LNCaP clone FGC (cell line): ENCODE measurements at places on chromosomes 11 and 22.
A peak's percentile ranks its signal among the peaks of the same experiment; 100 is the strongest.

GRCh38 chr22:23774922-23775436, 2.3 kb downstream of the MMP11 start:
- no peak for DNase-seq

DNA sequence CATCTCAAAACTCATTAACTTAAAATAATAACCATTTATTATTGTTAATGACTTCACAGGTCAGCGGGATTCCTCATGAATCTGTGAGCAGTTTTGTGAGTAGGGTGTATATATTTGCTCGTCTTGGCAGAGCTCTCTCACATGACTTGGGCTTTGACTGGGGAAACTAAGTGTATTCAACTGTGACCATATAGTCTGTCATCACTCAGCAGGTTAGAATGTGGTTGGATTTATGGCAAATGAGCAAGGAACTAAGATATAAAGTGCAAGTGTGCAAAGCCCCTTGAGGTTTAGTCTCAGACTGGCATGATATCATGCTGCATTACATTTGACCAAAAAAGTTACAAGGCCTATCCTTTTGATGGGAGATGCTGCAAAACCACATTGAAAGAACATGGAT, 254.8 kb downstream of the CNTN5 start:
- no peak for DNase-seq

DNA sequence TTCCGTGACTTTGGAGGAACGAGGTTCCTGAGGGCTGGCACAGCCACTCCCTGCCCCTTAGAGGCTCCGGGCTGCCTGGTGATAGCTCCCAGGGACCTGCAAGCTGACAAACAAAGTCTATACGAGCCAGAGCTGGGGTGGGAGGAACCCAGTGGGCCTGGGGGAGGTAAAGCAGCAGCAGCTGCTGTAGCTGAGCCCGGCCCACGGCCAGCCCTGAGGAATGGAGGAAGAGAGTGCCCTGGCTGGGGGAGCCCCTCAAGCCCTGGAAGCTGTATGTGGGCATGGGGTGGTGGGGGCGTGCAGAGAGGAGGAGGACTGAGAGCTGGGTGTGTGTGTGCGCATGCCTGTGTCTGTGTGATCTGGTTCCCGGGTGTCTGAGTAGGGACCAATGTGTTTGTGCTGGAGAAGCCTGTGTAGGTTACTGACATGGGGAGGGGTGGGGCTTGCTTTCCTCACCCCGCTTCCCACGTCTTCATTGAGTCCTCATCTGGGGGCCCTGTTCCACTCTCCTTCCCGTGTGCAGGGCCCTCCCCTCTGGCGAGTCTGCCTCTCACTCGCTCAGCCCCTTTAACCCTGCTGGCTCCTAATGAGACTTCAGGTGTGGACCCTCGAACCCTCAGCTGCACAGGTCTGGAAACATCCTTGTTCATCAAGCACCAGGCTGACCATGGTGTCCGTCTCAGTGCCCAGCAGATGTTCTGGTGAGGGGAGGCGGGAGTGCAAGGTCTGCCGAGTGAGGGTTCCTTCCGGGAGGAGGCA, 10.8 kb downstream of the ST3GAL4 start:
- no peak for DNase-seq

DNA sequence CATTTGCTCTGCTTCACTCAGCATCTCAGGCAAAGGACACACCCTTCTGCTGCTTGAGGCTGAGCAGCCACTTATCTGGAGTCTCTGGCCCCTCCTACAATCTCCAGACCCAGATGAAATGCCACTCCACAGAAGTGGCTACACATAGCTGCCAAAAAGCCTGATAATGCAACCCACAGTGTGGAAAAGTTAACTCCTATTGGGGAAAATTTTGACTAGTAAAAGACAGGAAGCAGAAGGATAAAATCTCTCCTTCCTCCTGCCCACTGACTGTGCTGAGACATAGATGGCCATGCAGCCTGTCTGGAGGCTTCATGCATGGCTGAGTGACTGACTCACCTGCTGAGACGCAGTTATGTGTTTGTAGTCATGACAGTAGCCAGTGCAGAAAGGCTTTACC, 92.3 kb upstream of the TEAD1 start:
- DNase-seq: no peak

- DNase-seq: no peak
Measured at GRCh38 chr11:121741761-121742361, 289.1 kb upstream of the SORL1-AS1 start.

DNA sequence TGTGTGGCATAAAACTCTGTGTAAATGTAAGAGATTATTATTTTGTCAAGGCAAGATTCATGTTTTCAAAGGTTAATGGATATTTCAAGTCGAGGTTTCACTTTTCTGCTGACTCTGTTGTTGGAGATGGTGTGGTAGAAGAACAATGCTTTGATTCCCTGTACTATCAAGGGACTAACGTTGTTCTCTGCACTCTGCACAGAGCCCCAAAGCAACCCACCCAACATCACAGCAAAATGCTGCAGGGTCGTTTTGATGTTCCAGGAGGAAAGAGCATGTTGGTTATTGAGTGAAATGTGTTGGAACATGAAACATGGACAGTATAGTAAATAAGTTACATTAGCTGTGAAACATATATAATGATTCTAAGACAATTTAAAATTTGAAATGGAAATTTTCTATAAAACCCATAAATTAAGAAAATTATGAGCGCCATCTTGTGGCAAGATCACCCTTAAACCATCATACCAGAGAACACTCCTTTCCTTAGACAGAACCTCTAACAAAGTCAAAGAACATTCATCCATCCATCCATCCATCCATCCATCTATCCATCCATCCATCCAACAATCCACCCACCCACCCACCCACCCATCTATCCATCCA, 164.4 kb upstream of the ZBED5 start:
- DNase-seq: no peak

GRCh38 chr22:24925586-24926427, 20.7 kb downstream of the LHFPL7 start:
- DNase-seq: no peak

GRCh38 chr11:46326813-46327416, 20.3 kb upstream of the DGKZ start:
- no peak for DNase-seq

- no peak for DNase-seq
Measured at GRCh38 chr11:109547356-109548027, 125.5 kb downstream of the C11orf87 start.

DNA sequence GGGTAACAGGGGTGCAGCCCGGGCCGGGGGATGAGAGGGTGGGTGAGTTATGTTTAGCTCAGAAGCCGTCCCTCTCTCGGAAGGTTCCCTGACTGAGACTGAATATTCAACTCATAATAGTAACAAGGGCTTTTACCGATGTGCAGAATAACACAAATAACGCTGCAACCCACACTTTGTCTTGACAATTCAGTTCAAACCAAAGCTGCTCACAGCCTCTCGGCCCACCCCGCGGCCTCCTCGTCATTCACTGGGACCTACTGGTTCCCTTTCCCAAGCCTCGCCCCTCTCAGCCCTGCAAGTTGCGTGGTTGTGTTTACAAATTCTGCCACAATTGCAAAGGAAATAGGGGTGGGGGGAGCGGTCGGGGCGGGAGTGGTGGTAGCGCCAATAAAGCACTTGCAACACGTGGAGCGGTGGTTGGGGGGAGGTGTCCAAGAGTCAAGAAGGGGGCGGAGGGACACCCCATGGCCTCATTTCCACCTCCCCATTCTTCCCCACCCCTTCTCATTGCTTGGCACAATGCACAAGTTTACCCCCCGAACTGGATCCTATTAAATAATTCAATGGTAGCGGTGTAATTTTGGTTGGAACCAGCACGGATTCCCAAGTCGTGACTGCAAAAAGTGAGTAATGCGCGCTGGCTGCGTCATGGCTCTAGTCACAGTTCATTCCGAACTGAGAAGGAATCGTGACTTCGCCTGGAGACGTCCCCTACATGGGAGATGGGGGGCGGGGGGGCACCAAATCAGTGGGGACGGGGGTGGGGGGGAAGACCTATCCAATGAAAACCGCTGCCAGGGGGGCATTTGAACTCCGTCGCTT, 102.0 kb upstream of the HSD17B12 start:
- no peak for DNase-seq

DNA sequence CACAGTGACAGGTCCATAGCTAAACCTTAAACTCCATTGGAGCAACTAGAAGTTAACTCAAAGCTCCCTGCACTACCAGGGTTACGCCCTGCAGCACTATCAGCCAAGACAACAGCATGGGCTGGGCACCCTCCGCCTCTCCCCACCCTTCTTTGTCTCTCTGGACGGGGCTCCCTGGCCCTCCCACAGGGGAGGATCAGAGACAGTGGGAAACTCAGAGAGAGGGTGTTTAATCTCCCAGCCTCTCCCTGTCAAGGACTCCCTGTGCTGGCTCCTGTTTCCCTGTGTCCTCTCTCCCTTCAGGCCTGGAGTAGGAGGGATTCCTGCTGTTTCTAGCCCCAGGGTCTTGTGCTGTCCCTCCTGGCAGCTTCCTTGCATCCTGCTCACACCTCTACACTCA, 56.9 kb upstream of the CSNK2A3 start:
- DNase-seq: no peak

DNA sequence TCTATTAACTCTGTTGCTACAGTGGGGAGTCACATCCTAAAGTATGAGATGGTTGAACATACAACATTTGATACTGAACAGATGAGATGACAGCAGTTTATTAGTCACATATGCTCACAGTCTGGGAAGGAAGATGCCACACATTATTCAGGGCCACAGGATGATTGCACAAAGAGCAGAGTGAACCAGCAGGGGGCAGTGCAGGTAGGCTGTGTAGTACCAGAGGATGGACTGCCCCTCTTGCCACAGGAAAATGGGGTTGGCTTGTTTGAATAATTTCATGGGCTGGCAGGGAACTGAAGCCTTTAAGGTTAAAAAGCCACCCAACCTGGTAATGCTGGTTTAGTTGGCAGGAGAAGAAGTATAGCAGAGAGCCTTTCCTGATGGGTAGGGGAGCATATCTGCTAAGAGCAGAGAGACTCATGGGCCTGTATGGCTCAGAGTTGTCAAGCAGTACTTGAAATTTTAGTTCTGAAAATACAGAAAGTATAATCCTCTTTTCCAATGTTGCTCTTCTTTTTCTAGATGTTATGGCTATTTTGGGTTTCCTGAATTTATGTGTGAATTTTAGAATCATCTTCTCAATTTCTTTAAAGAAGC, 180.4 kb upstream of the B3GAT1 start:
- DNase-seq: peak; percentile 52

DNA sequence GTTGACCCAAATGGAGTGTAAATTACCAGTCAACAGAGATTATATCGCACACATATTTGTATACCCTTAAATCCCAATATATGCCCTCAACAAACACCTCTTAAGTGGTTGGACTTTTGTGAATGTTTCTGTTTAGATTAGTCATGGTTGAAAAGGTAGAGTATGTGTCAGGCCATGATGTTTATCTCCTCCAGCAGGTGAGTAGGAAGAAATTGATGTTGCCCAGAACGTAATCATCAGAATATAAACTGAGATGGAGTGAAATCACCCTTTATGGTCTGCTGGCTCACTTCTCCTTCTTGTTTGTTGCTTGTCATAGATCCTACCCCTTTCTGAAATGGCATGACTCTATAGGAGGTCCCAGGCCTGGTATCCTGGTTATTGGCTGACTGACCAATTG, 431.8 kb downstream of the ETS1 start:
- DNase-seq: no peak

- DNase-seq: no peak
Measured at GRCh38 chr22:26041931-26042330, 127.3 kb upstream of the SEZ6L start.

- no peak for DNase-seq
Measured at GRCh38 chr11:87743007-87743406, 432.2 kb downstream of the RAB38 start.

DNA sequence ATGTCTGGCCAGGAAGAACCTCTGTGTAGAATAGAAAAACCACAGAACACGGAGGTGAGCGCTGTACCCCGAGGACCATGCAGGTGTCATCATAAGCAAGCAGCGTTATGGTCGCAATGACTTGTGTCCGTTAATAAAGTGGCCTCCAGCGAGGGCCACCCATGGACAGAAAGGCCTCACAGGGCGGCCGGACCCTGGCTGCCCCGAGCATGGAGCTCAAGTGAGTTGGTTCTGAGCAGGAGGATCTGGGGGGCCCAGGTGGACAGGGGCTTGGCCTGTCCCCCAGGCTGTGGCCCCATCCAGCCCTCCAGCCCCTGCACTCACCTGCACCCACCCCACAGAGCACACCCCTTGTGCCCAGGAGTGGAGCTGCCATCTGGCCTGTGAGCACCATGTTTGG, 133.8 kb downstream of the BRD1 start:
- no peak for DNase-seq

DNA sequence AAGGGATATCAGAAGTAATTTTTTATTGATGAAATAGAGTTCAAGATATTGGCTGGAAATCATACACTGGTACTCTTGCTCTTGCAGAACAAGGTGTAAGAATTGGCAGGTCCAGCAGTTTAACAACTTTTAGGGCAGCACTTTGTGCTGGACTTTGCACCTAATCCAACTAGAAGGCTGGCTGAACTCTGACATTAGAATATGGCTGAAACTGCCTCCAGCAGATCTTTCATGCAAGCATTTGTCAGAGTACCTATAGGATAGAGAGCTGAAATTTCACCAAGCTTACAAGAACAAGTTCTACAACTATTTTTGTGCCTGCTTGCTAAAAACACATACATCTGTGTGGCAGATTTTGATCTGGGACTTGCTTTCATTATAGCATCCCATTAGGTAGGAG, 17.2 kb downstream of the HPS5 start:
- DNase-seq: no peak

GRCh38 chr11:21895686-21896085, 297.2 kb upstream of the ANO5 start:
- no peak for DNase-seq

- DNase-seq: no peak
Measured at GRCh38 chr11:82960779-82961143, 59.2 kb downstream of the DDIAS start.

GRCh38 chr11:1218788-1219445, 3.9 kb upstream of the MUC5B start:
- DNase-seq: no peak

- no peak for DNase-seq
Measured at GRCh38 chr11:131540676-131541075, 170.3 kb downstream of the NTM start.

- DNase-seq: no peak
Measured at GRCh38 chr11:66159324-66159984, 89.4 kb downstream of the PACS1 start.

GRCh38 chr11:34204396-34205279, 99.2 kb downstream of the NAT10 start:
- DNase-seq: no peak

- no peak for DNase-seq
Measured at GRCh38 chr11:1041936-1042608, 5.6 kb upstream of the MUC6 start.
